CD4-positive, alpha-beta T cell treated with Interleukin-10 for 1 hour (primary cell): ENCODE measurements at places on chromosomes 1 and 21.

- DNase-seq: no peak
These were observed 269.3 kb downstream of the RPS6KC1 start for GRCh38 chr1:213320191-213320870.

GRCh38 chr1:216960716-216961115 lies 237.5 kb upstream of the ESRRG start:
- DNase-seq: no peak

GRCh38 chr1:205782627-205783432 lies 7.5 kb upstream of the RAB29 start:
- peak; percentile 30 for DNase-seq

DNA sequence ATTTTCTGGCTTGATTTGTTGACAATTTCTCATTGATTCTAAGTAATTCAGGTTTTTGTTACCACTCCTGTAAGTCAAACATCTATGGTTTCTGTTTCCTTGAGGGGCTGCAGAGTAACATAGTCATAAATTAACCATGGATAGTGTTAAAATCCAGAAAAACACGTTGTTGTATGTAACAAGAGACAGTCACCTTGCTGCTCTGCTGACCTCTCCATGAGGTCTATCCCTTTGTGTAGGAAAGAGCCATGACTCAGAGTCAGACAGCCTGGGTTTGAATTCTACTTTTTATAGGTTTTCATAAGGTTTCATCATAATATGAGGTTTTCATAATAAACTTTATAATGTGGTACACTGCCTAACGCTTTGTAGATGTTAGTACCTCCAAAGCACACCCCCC lies 27.6 kb upstream of the NBL1 start:
- DNase-seq: no peak

DNA sequence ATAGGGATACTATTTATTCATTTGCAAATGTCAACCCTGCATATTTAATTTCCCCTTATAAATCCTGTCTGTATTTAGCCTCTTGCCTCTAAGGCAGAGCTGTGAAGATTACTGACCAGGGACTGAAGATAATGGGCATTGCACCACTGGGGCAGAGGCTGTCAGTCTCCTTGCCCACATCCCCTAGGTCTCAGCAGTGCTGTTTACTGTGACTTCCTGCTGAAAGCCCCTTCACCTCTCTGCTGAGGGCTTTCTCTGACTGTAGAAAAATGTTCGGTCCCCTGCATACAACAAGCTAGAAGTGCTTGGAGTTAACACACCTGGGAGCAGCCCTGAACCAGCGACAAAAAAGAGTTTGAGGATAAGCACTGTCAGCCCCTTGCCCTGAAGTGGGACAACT lies 28.8 kb downstream of the SLC5A9 start:
- DNase-seq: no peak

DNA sequence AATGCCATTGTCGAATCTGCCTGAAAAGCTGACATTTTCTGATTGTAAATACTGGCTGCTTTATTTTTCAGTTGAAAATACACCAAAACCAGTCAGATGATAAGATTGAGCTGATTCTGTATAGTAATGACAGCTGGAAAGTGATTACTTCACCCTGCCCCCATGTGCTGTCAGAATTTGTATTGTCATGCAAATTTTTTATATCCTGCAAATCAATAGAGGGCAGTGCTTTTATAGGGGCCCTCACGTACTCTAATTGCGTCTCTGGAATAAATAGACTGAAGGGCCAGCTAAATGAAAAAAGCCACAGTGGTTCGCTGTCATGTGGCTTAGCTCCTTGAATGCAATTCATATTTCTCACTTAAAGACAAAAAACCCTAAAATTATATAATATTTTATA lies 208.6 kb downstream of the LHX8 start:
- DNase-seq: no peak

DNA sequence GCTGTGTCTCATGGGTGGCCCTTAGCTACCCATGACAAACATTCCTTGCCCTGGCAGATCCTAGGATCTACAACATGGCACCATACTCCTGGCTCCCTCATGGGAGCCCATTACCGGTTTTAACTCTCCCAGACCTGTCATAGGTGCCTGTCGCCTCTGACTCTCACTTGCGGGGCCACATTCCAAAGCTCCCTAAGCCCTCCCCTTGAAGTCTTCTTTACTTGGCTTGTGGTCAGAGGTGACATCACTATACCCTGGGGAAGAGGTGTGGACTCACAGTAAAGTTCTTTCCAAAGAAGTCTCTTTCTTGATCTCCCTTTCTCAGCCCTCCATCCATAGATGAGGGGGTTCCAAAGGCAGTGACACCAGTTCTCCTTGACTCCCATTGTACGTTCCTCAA lies 5.4 kb upstream of the SLAMF9 start:
- no peak for DNase-seq

DNA sequence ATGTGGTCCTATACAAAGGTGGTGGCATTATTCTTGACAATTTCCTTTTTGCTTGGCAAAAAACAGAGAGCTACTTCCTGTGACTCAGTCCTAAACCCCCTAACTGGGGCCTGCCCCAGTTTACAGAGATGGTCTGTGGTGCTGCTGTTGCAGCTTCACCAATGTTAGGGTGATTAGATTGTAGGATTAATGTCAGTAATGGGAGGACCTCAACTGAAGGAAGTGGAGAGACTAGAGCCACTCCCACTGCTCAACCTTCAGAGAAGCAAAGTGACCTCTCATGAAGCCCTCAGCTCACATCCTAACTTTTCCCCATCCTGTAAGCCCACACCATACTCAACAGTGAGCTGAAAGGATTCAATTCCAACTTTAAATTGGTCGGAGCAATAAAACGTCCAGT lies 3.6 kb downstream of the S100A6 start:
- DNase-seq: peak; percentile 65
